ENCODE measurements at places on chromosomes 13 and 19.

DNA sequence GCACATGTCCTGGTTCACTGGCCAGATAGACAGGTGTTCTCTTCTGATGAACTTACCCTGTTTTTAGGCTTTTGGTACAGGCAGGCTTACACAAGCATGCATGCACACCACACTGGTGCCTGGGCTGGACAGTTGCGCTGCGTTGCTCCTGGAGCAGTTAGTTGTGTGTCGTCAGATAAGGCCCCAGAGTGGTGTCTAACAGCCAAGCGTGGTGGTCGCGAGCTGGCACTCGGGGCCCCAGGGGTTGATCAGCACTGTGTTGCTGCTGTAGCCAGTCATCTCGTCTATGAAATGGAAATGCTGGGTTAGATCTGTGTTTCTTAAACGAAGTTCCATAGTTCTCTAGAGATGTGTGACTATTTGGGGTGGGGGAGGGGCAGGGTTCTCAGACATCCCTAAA is 24.6 kb upstream of the TEX29 start:
- no peak for DNase-seq

- DNase-seq: peak; percentile 78
Observed at GRCh38 chr13:33186861-33187291, 98.7 kb downstream of the STARD13 start.

DNA sequence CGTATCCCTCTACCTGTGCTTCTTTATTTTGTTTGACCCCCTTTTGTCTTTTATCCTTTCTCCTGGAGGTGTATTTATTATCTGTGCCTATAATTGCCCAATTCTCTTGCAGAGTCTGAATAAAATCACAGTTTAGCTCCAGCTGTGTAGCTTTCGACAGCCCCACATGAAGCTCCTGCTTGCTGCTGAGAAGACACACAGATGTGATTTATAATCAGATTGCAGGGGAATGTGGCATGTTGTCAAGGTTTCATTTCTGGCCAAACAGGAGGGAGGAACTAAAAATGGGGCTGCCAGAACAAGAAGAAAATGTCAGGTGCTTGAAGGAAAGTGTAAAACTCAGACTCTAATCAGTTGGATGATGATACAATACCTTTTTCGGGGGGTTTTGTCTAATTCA is 22.7 kb downstream of the CCNA1 start:
- DNase-seq: no peak

GRCh38 chr19:41456342-41456918 is 13.5 kb downstream of the ERICH4 start:
- peak; percentile 70 for DNase-seq

DNA sequence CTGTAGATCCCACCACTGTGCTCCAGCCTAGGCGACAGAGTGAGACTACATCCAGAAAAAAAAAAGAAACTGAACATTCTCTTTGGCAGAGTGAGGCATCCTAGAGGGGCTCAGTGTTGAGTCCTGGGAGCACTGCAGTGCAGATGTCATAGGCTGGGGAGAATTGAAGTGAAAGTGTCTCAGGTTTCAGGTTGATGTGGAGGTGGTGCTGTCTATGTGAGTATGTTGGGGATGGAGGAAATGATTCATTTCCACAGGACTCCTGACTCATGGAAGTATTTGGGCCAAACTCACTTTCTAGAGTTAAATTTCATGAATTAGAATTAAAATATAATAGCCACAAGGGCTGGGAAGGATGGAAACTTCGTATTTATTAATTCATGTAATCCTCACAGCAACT is 134.4 kb upstream of the TSC22D1 start:
- DNase-seq: peak; percentile 90
